Activated T-cell treated with anti-CD3 and anti-CD28 coated beads for 1 hour (primary cell): ENCODE measurements at places on chromosomes 3 and 15.

DNA sequence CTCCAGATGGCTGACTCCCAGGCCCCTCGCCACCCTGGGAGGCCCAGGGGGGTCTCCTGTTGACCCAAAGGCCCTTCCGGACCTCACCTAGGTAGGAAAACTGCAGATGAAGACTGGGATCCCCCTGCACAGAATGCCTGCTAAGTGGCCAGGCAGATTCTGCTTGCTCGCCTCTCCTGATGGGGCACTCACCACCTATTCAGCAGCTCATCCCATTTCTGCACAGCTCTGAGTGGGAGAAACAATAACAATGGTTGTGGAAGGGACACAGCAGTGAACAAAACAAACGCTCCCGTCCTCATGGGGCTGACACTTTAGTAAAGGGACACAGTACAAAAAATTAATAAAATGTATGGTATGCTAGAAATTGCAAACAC, 24.9 kb upstream of the FGD5 start:
- no peak for DNase-seq

- peak; percentile 4 for DNase-seq
These were observed 718 bp downstream of the BNIP2 start for GRCh38 chr15:59688423-59688781.

DNA sequence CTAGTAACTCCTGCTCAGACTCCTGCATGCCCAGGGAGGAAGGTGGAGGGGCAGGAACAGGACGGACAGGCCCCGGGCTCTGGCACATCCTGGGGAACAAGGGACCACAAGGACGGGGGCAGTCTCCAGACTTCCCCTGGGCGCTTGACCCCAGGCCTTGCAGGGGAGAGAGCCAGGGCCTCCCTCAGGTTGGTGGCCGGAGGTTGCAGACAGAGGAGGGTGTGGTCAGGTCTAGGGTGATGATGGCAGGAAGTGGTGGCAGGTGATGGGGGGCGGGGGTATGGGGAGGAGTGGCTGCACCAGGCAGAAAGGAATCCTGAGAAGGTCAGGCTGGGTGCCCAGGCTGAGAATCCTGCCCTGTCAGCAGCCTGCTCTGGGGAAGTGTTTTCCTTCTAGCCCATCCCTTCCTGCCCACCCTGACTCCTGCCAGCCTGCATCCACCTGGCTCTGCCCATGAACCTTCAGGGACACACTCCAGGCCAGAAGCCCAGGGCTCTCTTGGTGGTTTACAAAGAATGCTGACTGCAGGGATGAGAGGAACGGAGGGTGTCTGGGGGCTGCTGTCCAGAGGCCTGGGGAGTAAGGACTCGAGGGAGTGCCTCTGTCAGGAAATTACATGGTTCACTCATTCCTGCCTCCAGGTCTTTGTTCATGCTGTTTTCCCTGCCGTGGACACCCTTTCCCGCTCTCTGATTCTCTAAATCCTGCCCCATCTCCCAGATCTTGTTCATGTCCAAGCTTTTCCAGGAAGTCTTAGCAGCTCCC, 15.8 kb downstream of the LOXL1 start:
- DNase-seq = no peak

DNA sequence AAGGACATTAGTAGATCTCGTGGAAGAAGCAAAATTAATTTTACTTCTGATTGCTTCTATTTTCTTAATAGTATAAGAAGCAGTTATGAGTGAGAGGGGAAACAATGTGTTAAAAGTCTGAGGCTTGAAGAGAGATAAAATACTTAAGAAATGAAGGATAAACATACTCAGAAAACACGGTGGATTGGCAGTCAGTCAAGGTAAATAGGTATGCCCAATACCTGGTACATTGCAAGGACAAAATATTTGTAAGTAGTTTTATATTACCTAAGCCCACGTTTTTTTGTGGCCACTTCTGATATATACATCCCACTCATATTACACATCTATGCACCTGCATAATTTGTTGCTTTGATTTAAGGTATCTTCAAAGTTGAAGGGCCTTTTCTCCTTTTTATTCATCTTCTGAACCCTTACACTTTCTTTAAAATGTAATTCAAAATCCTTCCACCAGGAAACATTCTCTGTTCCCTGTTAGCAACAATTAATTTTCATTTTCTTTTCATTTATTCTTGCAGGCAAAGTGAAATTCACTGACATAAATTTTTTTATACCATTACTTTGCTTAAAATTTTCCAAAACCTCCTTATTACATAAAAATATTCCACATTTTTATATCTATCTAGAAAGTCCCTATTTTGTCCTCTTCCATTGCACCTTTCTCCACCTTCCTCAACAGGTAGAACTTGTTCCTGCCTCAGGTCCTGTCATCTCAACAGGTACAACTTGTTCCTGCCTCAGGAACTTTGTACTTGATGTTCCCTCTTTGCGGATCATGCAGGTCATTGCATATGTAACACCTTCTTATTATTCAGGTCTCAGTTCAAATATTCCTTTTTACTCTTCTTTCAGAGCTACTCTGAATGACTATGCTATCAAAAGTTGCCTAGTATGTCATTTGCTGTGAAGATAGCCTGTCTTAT, 755.7 kb upstream of the ALCAM start:
- no peak for DNase-seq

- DNase-seq = no peak
These were observed 35.9 kb downstream of the SLC12A1 start for GRCh38 chr15:48242015-48242414.

DNA sequence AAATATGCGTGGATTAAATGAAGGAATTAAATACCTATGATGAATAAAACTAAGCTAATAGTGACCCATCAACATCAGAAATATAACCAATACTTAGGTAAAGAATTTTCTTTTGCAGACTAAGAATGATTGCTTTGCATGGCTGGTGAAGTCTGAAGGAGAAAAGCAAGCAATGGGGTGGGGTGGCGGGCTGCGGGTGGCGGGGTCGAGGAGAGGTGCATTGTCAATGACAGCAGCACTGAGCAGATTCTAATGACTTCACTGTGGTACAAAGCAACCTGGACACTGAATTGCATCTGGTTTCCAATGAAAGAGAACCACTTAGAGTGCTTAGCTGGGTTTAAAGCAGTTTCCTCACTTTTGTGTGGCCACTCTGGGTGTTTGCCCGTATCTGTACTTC, 171.5 kb upstream of the IL12A start:
- DNase-seq = no peak

DNA sequence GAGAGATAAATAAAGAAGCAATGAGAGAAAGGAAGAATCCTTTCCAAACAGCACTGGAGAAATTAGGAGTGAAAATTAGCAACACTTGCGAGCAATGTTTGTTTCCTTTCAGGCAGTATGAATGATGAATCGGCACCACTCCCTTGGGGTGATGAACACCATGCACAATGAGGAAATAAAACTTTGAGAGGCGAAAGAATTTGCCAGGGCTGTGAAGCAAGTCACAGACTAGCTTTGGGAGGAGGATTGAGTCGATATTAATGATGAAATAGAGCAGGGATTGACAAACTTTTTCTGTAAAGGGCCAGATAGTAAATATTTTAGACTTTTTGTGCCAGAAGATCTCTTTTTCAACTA, 237.7 kb downstream of the AGBL1 start:
- no peak for DNase-seq

DNA sequence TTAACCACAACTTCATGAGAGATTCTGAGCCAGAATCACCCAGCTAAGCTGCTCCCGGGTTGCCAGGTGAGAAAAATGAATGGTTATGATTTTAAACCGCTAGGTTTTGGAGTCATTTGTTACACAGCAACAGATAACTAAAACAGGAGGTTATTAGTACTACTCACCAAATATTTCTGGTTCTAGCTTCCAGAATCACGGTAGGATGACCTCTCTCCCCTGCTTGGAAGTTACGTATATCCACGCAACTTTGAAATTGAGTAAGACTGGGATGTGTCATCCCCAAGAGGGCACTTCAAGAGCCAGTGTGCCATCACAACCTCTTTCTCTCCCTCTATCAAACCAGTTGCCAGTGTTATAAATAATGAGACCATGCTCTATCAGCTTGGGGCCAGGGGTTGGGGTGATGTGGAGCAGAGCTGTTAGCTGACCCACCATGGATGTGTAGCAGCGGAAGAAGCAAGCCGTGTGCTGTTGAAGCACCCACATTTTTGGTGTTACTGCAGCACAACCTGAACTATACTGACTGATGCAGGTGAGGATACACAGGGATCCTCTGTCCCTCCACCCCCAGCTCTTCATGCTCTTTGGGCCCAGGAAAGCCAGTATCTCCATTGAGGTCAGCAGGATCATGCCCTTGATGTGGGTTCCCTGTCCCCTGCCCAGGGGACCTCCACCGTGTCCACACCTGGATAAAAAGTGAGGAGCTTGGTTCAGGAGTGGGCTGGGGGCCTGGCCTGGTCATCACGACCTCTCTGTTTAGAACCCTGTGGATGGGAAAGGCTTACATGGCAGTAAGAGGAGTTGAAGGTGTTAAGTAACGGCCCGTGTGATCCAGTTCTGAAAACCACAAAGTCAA, 19.4 kb upstream of the ALDH1A3 start:
- DNase-seq = no peak

GRCh38 chr15:88794001-88794400, 9.2 kb upstream of the ACAN start:
- no peak for DNase-seq

DNA sequence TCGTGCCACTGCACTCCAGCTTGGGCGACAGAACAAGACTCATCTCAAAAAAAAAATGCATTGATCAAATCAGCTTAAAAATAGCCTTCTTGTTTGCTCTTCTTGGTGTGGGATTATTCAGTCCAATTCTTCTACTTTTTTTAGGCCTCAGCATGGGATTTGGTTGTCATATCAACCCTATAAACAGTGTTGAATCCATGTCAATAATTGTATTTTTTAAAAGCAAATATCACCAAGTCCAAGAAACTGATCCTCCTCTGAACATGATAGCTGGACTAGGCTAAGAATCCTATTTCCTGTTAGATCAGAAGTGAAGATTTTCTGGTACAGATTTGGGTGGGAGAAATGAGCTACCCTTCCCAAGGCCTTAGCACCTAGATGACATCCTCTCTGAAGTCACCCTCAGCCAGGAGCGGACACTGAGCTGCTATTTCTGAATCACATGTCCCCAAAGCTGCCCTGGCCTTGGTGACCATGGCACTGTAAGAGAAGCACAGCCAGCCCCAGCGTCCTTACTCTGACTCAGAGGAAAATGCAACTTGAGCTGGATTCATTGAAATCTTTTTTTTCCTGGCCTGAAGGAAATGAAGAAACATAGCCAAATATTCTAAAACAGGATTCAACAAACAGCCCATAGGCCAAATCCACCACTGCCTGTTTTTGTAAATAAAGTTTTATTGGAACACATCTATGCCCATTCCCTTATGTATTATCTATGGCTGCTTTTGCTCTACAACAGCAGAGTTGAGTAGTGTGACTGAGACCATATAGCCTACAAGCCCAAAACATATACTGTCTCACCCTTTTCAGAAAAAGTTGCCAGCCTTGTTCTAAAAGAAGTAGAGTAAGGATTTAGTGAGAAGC, 215.9 kb upstream of the CTDSPL start:
- no peak for DNase-seq

DNA sequence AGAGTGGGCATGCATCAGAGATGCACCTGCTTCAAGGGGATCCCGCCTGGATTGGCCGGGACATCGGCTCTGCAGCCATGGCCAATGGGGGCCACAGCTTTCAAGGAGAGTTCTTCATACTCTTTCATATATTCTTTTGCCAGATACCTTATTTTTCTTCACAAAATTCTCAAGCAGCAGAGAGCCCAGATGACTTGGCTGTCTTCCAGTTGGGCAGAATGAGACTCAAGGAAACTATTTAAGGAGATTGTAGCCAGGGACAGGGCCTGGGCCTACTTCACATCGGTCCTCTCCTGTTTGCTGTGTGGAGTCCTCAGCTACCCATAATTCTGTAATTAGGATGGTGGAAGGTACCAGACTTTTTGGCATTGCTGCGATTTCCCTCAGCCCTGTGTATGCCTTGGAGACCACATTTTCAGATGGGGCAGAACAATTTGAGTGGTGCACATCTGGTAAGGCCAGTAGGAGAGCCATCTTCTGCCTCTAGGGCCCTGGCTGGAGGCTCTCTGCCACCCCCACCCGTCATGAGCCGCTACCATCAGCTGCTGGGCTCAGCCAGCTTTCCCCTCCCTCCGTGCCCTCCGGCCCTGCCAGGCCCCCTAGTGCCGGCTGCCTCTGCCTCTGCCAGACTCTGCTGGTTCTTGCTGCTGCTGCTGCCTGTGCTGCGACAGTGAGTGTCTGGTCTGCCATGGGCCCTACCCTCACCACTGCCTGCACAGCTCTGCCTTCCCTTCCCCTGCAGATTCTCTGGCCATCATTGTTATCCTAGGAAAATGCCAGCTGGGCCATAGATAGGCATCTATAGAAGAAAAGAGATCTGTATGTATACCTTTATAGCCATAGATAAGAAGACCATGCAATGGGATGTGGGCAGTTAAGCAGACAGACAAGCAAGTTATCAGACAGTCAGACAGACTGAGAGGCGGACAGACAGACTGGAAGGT, 6.7 kb downstream of the PLIN1 start:
- no peak for DNase-seq

- DNase-seq = no peak
These were observed 4.4 kb downstream of the ADAMTS17 start for GRCh38 chr15:100337096-100338044.

DNA sequence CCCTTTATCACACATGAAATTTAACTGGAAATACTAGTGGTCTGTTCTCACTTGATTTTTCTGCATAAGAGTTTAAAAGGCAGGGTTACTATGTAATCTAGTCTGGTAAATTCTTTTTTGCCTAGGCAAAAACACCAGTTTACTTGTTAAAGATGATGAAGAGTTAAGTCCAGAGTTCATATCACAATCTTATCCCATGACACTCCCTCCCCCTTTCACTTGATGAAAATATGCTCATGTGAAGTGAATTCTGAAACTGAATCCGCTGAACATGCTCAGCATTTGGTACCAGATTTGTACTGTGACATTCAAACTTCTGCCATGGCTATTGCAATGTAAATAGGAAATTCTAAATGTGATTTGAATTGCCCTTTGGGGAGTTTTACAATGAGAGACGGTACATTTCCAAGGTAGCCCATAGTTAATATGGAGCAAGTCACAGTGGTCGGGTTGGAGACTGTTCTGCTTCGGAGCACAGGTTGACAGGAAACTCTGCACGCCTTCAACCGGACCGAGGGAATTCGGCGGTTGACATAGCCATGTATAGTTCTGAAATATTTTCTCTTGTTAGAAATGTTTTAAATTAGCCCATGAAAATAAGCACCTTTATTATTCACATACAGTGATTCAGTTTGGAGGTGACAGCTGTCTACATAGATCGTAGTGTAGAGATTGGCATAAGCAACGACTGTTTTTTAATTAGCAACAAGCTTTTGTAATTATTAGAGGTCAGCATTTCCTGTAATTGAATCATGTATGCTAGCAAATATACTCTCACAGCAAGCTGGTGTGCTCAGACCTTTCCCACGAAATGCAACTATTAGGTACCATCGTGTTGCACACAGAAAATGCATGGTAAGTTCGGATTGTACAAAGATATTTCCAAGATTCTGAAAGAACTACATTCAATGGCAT, 768.6 kb upstream of the GOLIM4 start:
- no peak for DNase-seq
